ENCODE measurements at places on chromosomes 2 and 18.

DNA sequence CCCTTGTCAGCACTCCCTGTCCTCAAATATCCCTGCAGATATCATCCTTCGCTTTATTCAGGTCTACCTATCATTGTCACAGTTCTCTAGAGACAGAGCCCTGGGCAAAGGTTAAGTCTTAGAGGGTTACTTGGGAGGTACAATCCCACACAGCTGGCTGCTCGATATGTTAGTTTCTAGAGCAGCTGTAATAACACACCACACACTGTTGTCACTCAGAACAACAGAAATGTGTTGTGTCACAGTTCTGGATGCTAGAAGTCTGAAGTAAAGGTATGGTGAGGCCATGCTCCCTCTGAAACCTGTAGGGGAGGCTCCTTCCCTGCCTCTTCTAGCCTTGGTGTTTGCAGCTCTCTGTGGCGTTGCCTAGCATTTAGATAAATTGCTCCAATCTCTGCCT, 9.9 kb upstream of the RAPGEF4 start:
- DNase-seq: no peak

DNA sequence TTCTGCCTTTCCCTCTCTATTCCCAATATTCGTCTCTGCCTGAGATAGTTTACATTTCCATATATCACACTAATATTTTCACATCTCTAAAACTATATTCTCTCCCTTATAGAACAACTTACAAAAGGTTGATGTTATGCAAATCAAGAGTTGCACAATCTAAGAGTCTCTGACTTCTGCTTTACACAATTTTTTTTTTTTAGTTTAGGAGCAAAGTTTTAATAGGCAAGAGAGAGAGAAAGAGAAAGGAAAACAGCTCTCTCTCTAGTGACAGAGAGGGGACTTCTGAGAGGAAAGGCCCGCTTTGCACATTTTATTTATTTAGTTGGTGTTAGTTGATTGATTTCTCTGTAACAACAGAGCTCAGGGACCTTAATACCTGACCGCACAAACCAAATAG, 380.2 kb downstream of the TXNL1 start:
- no peak for DNase-seq

DNA sequence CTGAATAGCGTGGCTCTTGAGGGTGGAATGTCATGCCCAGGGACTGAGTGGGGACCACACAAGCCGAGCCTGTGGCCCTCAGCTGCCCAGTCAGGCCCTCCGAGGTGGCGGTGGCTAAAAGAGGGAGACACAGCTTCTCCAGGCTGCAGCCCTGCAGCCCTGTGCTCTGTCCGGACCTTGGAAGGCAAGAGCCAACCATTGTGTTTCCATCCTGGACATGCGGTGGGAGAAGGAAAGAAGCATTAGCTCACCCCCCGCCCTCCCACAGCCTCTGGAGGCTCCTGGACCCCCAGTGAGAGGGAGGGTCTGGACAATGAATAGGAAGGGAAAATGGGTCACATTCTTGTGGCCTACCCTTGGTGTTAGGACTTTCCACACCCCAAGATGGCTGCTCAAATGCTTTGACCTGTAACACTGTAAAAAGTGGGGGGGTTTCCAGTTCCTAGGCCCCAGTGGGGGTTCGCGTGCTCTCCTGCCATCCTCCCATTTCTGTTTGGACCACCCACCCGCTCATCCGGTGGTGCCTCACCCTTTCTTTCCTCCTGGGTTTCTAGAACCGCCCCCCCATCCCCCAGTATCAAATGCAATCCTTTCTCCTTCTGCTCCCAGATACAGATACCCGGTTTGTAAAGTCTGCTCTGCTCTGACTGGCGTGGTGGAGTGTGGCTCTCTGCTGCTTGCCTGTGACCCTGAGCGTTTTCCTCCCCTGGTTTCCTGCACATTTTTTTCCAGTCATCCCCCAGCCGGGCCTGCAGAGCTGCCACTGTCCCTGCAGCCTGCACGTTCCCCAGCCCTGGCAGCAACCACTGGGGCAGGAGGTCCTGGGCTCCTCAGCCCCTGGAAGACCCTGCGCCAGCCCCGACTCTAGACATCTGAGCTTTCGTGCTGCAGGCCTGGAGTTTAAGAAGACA, 36.3 kb upstream of the SMAD7 start:
- DNase-seq: no peak

DNA sequence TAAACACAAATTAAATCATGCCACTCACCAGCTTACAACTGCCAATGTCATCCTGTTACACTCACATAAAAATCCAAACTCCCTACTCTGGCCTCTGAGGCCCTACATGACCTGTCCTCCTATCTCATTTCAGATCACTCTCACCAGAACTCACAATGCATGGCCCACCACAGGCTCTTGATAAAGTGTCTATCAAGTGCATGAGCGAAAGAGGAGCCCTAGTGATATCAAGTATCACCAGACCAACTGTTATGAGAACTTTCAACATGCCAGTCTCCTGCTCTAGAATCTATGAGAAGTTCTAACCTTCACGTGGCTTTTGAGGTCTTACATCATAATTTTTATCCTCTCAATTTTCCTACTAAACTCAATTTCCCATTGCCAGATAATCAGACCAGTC, 76.4 kb upstream of the CD226 start:
- no peak for DNase-seq

GRCh38 chr2:43611987-43612894, 16.4 kb upstream of the THADA start:
- peak; percentile 73 for DNase-seq

DNA sequence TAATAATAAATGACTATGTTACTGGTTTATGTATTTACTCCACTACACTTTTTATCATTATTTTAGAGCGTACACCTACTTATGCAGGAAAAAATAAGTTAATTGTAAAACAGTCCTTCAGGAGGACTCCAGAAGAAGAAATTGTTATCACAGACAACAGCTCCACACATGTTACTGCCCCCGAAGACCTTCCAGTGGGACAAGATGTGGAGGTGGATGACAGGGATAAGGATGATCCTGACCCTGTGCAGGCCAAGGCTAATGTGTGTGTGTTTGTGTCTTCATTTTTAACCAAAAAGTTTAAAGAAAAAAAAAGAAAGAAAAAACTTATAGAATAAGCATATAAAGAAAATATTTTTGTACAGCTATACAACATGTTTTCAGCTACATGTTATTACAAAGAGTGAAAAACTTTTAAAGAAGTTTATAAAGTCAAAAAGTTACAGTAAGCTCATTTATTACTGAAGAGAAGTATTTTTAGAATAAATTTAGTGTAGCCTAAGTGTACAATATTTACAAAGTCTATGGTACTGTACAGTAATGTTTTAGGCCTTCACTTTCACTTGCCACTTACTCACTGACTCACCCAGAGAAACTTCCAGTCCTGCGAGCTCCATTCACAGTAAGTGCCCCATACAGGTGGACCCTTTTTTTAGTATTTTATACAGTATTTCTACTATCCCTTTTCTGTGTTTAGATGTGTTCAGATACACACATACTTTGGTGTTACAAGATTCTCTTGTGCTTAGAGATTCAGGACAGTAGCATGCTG, 7.5 kb downstream of the TGFBRAP1 start:
- DNase-seq: no peak

DNA sequence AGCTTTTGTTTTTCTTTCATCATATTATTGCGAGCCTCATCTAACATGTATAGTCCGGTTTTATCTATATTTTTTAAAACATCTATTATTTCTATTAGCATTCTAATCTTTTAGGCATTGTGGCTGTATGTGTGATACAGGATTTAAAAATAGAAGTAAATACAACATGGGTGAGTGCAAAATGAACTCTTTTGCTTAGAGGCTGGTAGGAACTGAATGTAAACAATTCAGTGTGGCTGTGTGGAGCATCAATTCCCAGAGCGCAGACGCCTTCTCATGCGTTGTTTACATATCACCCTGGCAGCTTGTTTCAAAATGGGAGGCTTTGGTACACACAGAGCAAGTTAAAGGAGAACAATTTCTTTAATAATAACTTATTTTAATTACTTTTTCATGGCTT, 836 bp downstream of the DTNA start:
- DNase-seq: no peak

DNA sequence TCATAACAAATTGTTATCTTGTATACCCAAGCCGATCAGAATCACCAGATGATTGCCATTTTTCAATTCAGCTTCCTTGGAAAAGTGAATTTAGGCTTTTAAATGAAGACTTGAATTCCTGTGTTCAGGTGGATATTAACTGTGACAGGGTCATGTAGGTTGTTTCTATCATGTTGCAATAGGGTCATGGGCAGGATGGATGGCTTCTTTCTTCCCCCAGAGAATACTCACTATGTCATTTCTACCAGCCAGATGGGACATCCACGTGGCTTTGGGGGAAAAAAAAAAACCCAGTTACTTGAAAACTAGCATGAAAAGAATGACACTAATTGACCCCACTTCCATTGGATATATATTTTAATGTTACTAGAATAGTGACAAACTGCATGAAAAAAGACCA, 14.6 kb upstream of the DSG2 start:
- DNase-seq: no peak

DNA sequence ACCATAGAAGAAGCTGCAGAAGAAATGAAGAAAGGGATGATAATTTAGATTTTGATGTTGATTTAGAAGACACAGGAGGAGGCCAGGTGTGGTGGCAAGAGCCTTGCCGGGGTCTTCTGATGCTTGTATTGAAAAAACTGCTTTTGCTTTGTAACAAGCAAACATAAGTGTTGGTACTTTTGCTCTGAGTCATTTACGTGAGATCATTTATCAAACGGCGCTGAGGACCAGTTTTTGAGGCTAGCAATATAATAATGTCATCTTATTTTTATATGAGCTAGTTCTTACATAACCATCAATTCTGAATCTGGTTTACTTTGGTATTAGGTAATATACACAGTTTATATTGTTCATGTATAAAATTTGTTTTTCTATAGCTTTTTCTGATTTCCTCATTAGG, 30.6 kb downstream of the SPTBN1 start:
- no peak for DNase-seq

DNA sequence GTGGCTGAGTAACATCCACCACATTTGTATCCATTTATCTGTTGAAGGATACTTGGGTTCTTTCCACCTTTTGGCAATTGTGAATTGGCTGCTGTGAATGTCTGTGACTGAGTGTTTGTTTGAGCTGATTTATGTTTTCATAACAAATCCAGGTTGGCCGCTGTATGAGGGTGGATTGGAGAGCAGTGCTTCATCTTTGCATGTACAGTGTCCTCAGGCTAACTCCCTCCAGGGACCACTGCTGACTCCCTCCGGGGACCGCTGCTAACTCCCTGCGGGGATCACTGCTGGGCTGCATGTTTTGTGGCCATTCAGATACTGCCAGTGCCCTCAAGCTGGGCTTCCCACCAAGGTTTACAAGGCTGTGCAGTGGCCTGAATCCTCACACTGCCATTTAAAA, 10.2 kb downstream of the BOK start:
- DNase-seq: no peak

DNA sequence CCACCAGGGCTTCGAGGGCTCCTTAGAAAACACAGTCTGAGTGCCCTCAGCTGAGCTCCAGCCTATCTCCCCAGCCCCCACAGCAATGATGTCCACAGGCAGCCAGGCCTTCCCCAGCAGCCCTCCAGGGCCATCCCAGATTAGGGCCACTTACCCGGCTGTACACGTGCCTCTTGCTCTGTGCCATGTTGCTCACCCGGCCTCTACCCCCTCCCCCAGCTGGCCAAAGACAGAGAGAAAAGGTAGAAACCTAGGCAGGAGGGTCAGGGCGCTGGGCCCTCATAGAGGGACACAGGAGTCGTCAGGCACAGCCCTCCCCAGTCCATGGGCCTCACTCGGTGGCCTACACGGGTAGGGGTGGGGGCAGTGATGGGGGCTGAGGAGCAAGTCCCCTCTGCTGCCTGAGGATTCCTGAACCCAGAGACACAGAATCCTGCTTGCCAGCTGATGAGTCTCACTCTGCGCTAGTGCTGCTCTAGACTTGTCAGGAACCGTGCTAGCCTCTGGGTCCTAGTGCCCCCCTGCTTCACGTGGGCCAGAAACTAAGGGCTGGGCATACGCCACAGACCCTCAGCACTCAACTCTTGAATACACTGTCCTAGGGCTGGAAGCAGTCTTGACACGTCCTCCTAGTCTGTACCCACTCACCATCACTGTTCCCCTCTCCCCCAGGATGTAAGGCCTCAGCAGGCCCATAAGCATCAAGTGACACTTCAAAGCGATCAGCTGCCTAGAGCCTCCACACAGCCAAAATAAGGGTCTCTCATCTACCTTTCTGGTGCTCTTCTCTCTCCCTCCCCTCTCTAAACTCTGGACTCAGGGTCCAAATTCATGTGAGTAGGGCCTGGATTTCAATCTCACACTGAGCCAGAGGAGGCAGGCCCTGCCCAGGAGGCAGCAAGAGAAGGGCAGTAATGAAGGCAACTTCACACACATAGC, at the start of gene DCTN1:
TSS of gene DCTN1 (minus strand) at position 461 of the 939 bp plus-strand sequence. CDS start at position 187, 274 bp downstream.
- DNase-seq: peak; percentile 34

DNA sequence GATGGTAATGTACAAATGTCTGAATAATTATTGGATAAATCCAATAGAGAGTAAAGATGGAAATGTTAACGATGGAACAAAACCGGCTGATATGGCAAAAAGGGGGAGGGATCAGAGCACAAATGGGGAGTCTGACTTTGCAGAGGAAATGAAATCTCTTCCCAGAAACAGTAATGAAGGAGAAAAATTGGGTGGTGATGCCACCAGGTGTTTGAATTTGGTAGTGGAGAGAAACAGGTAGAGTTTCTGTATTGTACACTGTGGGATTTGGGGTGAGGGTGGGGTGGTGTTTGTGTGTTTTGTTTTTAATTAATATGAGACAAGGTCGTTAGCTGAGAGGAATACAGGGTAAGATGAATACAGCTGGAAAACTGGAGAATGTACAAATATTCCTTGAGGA, 20.4 kb upstream of the XDH start:
- no peak for DNase-seq

GRCh38 chr2:103529798-103530502, 768.1 kb downstream of the TMEM182 start:
- no peak for DNase-seq

- no peak for DNase-seq
These were observed 374.3 kb downstream of the SLC4A3 start for GRCh38 chr2:220001751-220002150.

- DNase-seq: no peak
These were observed 99.7 kb upstream of the UGP2 start for GRCh38 chr2:63741884-63742579.

DNA sequence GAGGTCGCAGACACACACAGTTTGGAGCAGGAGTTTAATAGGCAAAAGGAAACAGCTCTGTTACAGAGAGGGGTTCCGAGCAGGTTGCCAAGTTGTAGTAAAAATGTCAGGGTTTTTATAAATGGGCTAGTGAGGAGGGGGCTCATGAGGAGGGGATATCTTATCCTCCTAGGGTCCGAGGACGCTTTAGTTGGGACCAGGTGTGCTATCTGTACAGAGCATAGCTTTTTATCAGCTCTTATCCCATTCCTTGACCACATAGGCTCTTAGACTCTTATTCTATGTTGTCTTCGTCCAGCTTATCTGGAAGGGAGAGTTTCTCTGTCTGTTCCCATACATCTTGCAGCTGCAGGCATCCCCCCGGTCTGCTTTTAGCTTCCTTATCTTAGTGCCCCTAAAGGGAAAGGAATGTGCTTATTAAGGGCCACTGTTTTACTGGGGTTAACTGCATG, 44.7 kb downstream of the PDK1 start:
- no peak for DNase-seq

- DNase-seq: no peak
These were observed 175.5 kb upstream of the CELF4 start for GRCh38 chr18:37741032-37741623.

Data from OCI-LY7 (cell line).